Naive B cell (primary cell): ENCODE measurements at places on chromosomes 5 and 9.

GRCh38 chr9:71567890-71568289, 200.4 kb downstream of the CEMIP2 start:
- DNase-seq, result no peak

DNA sequence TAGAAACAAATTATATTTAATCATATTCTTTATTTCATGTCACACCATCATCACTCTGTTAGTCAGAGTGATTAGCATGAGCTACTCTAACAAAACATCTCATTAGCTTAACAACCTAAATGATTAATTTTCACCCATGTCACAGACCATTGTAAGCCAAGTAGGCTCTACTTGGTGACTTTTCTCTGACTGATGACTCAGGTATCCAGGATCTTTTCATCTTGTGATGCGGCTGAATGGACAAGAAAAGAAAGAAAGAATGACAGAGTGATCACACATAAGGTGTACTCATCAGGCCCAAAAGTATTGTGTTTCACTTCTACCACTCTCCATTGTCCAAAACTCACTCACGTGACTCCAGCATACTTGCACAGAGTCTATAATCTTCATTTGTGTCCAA, 299.3 kb downstream of the ANXA1 start:
- no peak for DNase-seq

- no peak for DNase-seq
These were observed 99.4 kb upstream of the CTNND2 start for GRCh38 chr5:12003680-12004079.

DNA sequence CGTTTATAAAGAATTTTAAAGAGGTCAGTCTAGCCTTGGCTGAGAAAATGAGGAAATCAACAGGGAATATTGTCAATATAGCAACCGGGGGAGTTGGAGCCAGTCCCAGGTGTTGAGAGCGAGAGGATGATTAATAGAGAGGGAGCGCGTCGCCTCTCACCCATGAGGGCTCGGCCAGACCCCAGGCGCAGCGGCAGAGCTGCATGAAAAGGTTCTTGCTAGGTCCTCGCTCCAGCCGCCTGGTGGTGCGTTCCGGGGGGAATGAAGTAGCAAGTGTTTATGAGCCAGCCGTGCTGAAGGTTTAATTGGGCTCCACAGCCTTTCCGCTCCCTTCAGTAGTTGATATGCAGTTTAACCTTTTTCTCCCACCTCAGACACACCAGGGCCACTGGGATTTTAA, 167.3 kb upstream of the IRX1 start:
- no peak for DNase-seq

- DNase-seq, result no peak
These were observed 4.8 kb downstream of the ZNF483 start for GRCh38 chr9:111529787-111530186.

- DNase-seq, result no peak
These were observed 5.0 kb downstream of the MAMDC4 start for GRCh38 chr9:136857166-136857565.

- no peak for DNase-seq
These were observed 145.5 kb downstream of the APBA1 start for GRCh38 chr9:69526699-69527098.

DNA sequence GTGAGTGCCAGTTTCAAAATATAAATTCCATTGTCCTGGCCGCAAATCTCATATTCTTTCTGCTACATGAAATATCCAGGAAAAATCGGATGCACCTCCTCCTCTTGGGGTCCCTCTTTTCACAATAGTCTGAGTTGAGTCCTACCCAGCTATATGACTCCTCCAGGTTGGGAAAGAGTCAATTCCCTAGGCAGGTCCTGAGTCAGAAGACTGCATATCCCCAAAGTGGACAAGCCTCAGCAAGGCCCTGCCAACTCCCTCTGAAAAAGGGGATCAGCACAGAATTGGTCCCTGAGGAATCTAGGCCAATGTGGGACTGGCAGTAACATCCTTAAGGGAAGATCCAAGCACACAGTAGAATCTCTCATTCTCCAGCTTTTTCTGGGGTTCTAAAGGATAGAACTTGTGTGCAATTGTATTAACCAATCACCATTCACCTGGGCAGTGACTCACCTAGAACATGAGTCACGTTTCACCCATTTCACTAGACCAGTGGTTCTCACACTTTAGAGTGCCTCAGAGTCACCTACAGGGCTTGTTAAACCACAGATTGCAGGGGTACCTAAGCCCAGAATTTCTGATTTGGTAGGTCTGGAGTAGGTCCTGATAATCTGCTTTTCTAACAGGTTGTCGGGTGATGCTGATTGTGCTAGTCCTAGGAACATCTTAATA, 44.7 kb upstream of the TMEM215 start:
- no peak for DNase-seq
